Stimulated activated CD4-positive, alpha-beta T cell treated with anti-CD3 and anti-CD28 coated beads, Interleukin-4, amount 100 ng/mL, for 1 hour (primary cell): ENCODE measurements at places on chromosomes 7 and 10.

GRCh38 chr7:104982308-104983075 lies 31.5 kb upstream of the KMT2E start:
- no peak for DNase-seq

- no peak for DNase-seq
Measured at GRCh38 chr7:36526863-36527548, 137.3 kb downstream of the ANLN start.

DNA sequence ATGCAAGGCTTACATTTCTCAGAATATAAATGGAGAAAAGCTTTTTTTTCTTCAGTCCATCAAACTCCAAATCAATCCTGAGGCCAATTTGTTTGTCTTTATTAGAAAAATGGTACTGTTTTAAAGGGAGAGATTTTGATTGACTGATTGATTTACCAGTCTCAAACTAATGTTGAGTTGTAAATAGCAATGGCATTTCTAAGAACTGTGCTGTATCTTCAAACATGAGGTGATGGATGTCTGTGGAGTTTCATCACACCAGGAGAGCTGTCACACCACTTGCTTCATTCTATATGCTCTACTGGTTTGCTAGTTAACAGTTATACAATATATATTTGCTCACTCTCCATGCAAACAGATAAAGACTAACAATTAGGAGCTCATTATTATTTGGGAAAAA lies 39.0 kb upstream of the LRRTM3 start:
- no peak for DNase-seq

GRCh38 chr10:121452581-121452980 lies 145.7 kb downstream of the FGFR2 start:
- no peak for DNase-seq

DNA sequence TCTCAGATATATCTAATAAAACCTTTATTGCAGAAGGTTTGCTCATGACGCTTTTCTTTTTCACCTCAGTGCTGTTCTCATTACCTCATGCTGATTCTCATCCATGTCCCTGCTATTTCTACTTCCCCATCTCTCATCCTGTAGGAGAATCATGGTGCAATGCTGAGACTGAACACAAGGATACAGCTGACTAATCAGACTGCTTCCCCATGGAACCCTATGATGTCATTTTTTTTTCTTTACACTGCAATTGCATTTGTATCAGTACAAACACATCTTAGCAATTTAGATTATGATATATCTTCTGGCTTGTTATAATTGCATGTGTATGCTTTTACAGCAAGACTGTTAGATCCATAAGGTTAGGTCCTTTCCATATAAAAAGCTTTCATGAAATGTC lies 93.7 kb downstream of the SEMA3A start:
- no peak for DNase-seq
